ENCODE measurements at places on chromosomes 6 and 20.
A peak's percentile ranks its signal among the peaks of the same experiment; 100 is the strongest.

GRCh38 chr20:56925082-56925830 lies 296.1 kb downstream of the TFAP2C start:
- no peak overlapping the region for H3K27ac ChIP-seq
- H3K4me1 ChIP-seq: peaks cover 6% of the 10 kb centered on the region
- no peak overlapping the region for H3K4me3 ChIP-seq
- no peaks in the 10 kb centered on the region for H3K36me3 ChIP-seq
- H3K27me3 ChIP-seq: peaks cover 59% of the 10 kb centered on the region

DNA sequence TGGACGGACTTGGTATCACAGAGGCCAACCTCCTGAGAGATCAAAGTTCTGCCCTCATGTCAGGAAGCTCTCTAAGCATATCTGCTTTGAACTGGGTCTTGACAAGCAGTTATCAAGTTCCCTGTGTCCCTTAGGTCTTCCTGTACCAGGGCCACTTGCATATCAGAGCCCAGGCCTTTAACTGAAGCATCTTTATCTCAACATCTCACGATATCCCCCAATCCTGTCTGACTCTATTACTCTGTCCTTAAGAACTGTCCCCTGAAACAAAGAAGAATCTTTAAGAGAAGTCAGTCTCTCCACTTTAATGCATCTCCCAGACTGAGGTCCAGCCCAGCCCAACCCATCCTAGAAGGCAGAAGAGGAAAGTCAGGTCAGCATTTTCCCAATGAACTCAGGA lies 8.2 kb downstream of the MAS1L start:
- H3K4me3 ChIP-seq: no peak overlapping the region
- no peak for DNase-seq
- H3K4me1 ChIP-seq: no peaks in the 10 kb centered on the region
- no peaks in the 10 kb centered on the region for H3K36me3 ChIP-seq
- peaks cover 1% of the 10 kb centered on the region for H3K27me3 ChIP-seq
- H3K27ac ChIP-seq: no peak overlapping the region

GRCh38 chr6:23524548-23524947 lies 601.5 kb upstream of the NRSN1 start:
- H3K4me1 ChIP-seq: no peaks in the 10 kb centered on the region
- H3K4me3 ChIP-seq: no peak overlapping the region
- no peaks in the 10 kb centered on the region for H3K27me3 ChIP-seq

GRCh38 chr6:27816906-27817305 lies 95.3 kb downstream of the OR2B2 start:
- no peak for DNase-seq
- no peaks in the 10 kb centered on the region for H3K27me3 ChIP-seq
- peaks cover 2% of the 10 kb centered on the region for H3K36me3 ChIP-seq
- H3K4me1 ChIP-seq: peaks cover 32% of the 10 kb centered on the region

DNA sequence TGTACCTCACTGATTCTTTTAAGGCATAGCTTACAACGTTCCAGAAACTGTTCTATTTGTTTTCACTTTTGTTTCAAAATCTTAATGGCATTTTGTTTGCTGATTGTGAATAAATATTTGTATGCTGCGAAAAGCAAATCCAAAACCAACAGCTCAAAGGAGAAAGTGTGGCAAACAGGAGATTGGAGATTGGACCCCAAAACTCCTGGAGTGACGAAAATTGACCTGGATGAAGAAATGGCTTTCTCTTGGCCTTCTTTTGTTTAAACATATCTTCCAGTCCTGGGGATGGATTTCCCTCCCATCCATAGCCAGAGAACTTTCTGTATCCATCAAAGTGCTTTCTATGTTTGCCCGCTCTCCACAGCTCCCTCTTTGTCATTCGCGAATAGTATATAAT lies 2.8 kb upstream of the CTCFL start:
- DNase-seq: no peak
- no peaks in the 10 kb centered on the region for H3K27me3 ChIP-seq

- H3K36me3 ChIP-seq: peaks cover 7% of the 10 kb centered on the region
- H3K27me3 ChIP-seq: no peaks in the 10 kb centered on the region
These were observed 4.8 kb downstream of the CCDC28A start for GRCh38 chr6:138778331-138778730.

DNA sequence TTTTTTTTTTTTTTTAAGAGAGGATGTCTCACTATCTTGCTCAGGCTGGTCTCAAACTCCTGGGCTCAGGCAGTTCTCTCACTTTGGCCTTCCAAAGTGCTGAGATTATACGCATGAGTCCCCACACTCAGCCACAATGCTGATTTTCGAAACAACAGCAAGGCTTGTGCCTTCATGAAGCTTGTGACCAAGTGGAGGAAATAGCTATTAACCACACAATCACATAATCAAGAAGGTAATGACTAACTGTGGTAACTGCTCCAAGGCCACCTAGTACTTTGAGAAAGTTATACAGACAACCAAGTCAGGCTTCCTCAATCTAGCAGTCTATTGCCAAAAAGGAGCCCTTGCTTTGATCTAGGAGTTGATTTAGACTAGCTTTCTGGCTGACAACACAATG lies 46.3 kb downstream of the SOD2 start:
- no peaks in the 10 kb centered on the region for H3K27me3 ChIP-seq

DNA sequence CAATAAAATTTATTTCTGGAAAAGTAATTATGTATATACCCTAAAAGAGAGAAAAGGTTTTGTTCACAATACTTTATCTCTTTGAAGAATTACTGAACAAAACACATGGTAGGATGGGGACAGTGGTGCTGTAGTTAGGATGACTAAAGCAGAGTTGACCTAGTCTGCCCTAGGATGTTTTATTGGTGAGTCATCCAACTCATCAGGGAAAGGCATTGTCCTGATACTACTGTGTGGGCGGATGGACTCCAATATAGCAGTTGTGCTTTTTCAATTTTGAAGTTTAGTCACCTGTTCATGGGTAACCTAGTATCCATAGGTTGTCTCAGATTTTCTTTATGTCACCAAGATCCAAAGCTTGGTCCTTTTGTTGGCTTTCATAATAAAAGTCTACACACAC lies 53.3 kb upstream of the EYS start:
- H3K27me3 ChIP-seq: no peaks in the 10 kb centered on the region
- no peak for DNase-seq
- H3K27ac ChIP-seq: no peak overlapping the region
- H3K4me1 ChIP-seq: no peaks in the 10 kb centered on the region
- no peak overlapping the region for H3K4me3 ChIP-seq
- H3K36me3 ChIP-seq: no peaks in the 10 kb centered on the region

- no peak for DNase-seq
- H3K4me3 ChIP-seq: no peak overlapping the region
- H3K4me1 ChIP-seq: peaks cover 12% of the 10 kb centered on the region
- no peak overlapping the region for H3K27ac ChIP-seq
- no peaks in the 10 kb centered on the region for H3K36me3 ChIP-seq
These were observed 39.6 kb upstream of the MLN start for GRCh38 chr6:33843131-33844121.

DNA sequence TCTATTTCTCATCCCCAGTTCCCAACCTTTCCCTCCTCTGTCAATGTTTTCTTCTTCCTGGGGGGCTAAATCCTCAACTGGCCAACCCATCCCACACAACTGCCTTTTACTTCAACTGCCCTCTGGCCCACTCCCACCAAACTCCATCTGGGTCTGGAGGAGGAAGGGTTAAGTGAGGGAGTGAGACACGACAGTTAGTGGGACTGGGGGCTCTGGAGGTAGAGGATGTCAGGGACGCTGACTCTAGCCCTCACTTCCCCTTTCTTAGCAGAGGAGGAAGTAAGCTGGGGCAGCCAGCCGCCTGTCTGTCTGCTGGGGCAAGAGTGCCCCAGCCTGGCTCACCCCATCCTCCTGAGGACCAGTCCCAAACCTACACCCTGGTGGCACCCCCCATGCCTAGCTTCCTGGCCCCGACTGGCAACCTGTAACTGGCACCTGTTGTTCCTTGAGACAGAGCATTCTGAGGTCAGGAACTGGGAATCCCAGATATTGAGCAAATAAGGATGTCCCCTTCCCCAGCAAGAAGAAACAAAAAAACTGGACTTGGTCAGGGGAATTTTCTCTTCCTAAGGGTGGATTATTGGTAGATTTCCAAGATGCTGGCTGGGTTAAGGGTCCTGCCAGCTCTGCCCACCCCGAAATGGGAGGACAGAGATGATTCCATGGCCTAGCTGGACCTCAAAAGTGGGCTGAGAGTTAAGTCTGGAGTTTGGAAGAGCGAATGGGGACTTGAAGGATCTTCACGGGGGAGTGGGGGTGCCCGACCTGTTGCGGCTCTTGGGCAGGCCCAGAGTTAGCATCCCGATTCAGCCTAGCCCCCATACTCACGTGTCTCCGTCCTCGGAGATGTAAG lies 971 bp downstream of the NFKBIE start:
- peak overlapping the region; percentile 95 for H3K4me3 ChIP-seq
- peak; percentile 60 for DNase-seq
- H3K36me3 ChIP-seq: peaks cover 32% of the 10 kb centered on the region
- peaks cover 47% of the 10 kb centered on the region for H3K4me1 ChIP-seq
- peaks cover 8% of the 10 kb centered on the region for H3K27me3 ChIP-seq

- no peak for DNase-seq
- no peak overlapping the region for H3K27ac ChIP-seq
- H3K4me3 ChIP-seq: no peak overlapping the region
- peaks cover 1% of the 10 kb centered on the region for H3K27me3 ChIP-seq
- H3K4me1 ChIP-seq: peaks cover 8% of the 10 kb centered on the region
These were observed 54.9 kb upstream of the NT5E start for GRCh38 chr6:85394853-85395538.

- H3K36me3 ChIP-seq: no peaks in the 10 kb centered on the region
- H3K4me1 ChIP-seq: no peaks in the 10 kb centered on the region
- no peaks in the 10 kb centered on the region for H3K27me3 ChIP-seq
- H3K4me3 ChIP-seq: no peak overlapping the region
These were observed 511.9 kb downstream of the KIF16B start for GRCh38 chr20:16061351-16061750.

- H3K4me1 ChIP-seq: peaks cover 25% of the 10 kb centered on the region
- peak; percentile 52 for DNase-seq
- H3K27ac ChIP-seq: no peak overlapping the region
These were observed 107.0 kb upstream of the SMLR1 start for GRCh38 chr6:130720076-130720715.

DNA sequence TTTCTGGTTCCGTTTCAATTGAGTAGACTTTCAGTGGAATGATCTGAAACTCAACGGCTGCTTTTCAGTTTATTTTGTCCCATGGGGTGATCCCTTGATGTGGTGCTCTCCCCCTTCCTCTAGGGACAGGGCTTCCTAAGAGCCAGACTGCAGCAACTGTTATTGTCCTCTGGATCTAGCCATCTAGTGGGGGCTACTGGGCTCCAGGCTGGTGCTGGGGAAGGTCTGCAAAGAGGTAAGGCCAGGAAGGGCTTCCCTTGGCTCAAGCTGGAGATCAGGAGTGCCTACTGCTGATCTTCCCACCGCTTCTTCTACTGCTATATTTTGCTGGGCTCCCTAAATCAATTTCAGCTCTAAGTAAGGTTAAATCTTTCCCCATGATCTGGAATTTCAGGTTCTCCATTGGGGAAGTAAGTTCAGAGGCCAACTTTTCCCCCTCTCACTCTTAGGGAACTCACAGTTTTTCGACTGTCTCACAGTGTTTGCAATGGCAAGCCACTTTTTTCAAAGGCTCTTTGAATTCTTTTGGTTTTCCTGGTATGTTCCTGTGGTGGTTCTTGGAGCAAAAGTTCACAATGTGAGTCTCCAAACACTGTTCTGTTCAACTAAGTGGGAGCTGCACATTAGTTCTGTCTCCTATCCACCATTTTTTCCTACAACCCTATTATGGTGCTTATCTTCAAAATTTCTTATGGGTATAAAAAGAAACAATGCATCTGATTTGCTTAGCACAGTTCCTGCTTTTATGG lies 286.2 kb upstream of the EXOC2 start:
- no peaks in the 10 kb centered on the region for H3K4me1 ChIP-seq
- no peak for DNase-seq
- H3K27me3 ChIP-seq: peaks cover 11% of the 10 kb centered on the region
- H3K27ac ChIP-seq: no peak overlapping the region

DNA sequence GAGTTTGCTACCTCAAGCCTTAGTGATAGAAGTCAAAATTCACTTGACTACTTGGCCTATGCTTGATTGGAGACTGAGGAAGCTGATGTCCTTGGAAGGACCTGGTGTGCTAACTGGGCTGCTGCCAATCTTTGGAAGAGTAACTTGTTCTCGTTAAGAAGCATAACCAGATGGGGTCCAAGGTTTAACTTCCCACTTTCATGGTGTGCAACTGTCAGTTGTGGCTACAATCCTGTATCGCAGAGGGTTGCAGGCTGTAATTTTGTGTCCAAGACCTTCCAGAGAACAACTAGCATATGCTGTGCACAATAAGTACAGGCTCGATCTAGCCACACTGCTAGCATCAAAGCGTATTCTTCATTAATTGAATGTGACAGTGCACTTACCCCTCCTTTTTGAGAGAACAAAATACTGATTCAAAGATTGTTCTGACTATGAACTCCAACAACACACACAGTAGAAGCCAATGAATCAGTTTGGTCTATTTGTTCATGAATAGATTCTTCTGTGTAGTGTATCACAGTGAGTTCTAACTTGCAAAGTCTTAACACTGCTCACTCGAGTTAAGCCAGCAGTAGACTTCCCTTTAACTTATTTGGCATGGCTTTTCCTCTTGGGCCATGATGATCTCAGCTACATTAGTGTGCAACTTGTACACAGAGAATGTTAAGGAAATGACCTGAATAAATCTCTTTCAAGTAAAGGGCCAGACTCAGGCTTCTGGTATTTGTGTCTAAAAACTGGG lies 15.8 kb upstream of the PLCB1 start:
- H3K27me3 ChIP-seq: no peaks in the 10 kb centered on the region
- no peaks in the 10 kb centered on the region for H3K36me3 ChIP-seq
- no peaks in the 10 kb centered on the region for H3K4me1 ChIP-seq
- DNase-seq: no peak

DNA sequence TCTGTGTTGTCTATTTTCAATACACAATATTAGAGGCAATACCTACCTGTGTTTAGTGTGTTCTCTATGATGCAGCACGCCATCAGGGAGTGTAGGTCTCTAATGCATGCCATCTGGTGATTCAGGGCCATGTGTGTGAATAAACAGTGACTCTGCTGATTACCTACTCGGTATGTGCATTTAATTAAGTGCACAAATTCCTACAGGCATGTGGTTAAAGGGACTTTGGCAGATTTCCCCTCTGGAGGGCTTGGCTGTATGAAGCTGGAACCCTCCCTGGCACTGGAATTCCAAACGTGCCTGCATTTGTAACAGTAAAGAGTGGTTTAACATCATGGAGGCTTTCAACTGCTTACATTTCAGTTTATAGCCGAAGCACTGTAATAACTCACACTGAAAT lies 401.5 kb upstream of the SASH1 start:
- H3K27me3 ChIP-seq: no peaks in the 10 kb centered on the region
- no peak overlapping the region for H3K27ac ChIP-seq
- DNase-seq: no peak
- no peak overlapping the region for H3K4me3 ChIP-seq

DNA sequence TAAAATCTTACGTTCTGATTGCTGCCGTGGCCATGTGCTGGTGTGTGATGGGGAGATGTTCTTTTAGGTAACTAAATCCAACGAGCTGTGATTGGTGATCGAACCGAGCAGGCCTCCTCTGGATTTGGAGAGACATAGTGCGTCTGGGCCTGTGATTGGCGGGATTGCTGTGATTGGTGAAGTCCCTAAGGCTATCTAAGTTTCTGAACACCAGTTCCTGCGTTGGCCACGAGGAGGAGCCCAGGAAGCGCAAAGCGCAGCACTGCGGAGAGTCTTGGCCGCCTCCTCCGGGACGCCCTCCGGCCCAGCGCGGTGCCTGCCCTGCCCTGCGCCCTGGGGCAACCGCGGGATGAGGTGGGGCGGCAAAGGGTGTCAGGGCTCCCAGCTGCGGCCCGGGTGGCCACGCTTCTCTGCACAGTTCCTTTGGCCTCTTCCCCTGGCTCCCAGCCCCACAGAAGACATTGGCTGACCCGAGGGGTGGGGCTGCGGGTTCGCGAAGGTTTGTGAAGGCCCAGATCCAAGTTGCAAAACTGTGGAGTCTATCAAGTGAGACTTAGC lies 33.0 kb downstream of the HNF4A start:
- peaks cover 2% of the 10 kb centered on the region for H3K4me1 ChIP-seq
- peak; percentile 89 for DNase-seq
- no peak overlapping the region for H3K27ac ChIP-seq
- H3K4me3 ChIP-seq: no peak overlapping the region
